ENCODE measurements at places on chromosomes 3 and 15.

DNA sequence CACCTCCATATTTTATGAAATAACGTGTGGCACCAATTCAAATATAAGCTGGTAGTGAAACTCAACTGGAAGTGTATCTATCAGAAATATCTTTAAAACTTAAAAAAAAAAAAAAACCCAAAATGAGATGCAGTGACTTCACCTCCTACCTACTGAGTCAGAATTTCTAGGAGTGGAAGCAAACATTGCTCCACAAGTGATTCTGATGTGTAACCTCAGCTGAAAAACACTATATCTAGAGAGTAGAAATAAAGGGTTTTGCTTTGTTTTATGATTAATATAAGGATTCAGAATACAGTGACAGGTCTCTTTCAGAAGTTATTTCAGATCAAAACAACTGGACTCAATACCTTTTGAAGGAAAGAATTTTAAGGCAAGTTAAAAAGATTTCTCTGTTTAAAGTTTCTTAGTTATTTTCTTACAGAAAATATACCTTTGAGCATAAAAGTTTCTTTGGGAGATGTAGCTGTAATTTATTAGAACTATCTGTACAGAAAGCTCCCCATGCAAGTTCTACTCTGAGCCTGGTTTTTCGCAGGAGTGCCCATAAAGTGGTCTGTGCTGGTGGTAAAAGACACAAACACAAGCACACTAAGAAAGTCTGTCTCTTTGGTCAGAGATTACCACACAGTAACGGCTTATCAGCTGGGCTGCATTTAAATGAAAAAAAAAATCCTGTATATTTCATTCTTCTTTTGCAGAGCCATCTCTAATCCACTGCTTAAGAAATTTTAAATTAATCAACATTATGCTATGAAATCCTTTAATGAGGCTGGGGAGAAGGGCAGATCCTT, 59.9 kb upstream of the PPIB start:
- no peak for DNase-seq

GRCh38 chr3:168865022-168865551, 769.4 kb upstream of the GOLIM4 start:
- DNase-seq = no peak

DNA sequence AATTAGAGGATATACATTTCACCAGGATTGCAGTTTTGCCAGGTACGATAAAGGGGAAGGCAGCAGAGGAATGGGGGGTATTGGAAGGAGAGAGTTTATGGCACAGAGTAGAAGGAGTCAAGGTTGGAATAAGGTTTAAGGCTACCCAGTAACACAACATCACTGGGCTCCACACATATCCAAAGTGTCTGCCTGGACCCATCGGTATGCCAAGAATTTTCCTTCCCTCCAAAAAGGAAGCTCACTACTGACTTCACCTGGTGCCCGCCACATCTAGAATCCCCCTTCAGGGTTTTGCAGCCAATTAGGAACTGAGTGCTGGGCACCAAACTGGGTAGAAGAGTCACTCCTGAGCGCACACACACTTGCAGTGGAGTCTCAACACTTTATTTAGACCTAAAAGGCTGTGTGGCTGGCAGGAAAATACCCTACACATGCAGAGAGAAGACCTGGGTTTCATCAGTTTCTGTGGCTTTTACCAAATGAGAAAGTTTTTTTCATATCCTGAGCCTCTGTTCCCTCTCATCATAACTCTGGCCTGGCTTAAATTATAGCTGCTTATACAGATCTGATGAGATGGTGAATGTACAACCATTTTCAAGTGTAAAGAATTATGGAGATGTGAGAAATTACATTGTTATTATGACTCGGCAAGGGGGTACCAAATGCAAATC, 190.8 kb upstream of the LPP start:
- no peak for DNase-seq

DNA sequence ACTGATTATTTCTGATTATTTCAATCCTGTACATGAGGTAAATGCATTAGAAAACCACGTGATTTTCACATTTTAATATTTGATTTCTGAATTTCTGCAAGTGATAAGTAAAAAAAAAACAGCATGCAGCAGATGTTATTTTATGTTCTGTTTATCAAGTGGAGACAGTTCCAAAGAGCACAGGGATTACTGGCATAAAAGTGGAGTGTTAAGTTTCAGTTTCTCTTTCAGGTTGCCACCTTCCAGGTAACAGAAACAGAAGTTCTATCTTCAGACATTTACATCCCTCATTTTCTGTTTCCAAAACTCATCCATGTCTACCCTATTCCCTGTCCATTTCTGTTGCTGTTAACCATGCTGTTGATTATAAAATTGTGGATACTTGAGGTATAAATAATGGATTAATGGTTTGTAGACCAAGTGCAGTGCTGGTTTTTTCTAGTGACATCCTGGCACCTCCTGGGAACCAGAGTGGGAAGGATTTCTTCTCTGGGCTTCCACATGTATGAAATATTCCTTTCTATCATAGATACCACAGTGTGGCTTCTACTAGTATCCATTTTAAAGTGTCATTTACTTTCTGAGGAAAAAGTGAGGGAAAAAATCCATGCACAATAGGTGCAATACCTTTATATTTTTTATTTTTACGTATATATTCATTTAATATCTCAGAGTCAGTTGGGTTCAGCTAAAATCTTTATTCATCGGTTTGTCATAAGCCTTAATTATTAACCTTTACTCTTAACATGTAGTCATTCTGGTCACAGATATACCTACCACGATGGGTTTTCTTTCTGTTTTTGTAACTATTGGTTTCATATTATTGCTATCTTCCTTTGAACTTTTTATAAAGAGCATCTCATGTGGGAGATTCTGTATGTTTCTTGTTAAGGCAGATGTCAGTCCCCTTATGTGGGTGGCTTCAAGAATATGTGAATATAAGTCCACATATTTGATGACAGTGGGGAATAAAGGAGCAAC, 1010.0 kb downstream of the SQOR start:
- no peak for DNase-seq
